Stimulated activated CD8-positive, alpha-beta memory T cell treated with anti-CD3 and anti-CD28 coated beads, Interleukin-15, amount 100 ng/mL, for 48 hours (primary cell): ENCODE measurements at places on chromosomes 6 and 20.

DNA sequence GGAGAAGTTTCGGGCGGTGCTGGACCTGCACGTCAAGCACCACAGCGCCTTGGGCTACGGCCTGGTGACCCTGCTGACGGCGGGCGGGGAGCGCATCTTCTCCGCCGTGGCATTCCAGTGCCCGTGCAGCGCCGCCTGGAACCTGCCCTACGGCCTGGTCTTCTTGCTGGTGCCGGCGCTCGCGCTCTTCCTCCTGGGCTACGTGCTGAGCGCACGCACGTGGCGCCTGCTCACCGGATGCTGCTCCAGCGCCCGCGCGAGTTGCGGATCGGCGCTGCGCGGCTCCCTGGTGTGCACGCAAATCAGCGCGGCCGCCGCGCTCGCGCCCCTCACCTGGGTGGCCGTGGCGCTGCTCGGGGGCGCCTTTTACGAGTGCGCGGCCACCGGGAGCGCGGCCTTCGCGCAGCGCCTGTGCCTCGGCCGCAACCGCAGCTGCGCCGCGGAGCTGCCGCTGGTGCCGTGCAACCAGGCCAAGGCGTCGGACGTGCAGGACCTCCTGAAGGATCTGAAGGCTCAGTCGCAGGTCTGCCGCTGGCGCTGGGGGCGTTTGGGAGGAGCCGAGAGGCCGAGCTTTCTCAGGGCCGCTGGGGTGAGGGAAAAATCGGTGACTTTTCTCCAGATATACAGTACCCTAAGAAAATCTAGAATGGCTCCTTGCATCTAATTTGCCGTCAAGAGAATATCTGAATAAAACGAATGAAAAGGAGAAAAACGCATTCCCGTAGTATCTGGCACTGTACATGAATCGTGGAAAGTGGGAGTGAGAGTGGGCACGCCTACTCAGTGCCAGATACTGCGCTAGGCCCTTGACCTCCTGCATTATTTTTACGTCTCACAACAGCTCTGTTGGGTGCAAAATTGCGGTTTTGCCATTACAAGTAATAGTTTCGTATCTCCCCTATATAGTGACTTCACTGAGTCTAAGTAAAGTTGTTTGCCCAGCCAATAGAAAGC, 1.0 kb downstream of the CALHM6 start:
- peak; percentile 36 for DNase-seq

DNA sequence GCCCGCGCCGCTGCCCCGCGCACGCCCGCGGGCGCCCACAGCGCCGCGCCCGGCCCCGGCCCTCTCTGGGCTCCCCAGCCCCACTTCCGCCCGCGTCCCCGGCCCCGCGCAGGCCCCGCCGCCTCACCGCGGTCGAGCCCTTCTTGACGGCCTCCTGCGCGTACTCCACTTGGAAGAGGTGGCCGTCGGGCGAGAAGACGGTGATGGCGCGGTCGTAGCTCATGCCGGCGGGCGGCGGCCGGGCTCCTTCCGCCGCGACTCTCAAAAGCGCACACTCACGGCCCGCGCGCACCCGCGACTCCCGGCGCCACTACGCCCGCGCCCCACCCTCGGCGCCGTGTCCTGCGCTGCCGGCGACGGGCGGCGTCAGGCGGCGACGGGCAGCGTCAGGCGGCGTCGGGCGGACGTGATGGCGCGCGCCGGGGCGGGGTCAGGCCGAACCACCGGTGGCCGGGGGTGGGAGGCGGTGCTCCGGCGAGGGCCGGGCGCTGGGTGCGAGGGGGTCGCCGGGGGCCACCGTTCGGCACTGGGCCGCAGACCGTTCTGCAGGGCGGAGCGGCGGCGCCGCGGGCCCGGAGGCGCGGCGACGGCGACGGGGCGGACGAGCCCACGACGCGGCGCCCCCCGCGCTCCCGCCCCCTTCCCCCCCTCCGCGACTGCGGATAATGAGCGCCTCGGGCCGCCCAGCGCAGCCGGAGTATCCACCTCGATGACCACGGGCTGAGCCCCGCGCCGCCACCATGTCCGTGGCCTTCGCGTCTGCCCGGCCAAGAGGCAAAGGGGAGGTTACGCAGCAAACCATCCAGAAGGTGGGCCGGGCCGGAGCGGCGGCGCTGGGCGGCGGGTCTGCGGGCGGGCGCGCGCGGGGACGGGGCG, at the start of the genes PSMA7 and SS18L1:
TSS of gene PSMA7 (minus strand) at position 314 of the 876 bp plus-strand sequence. CDS start at position 223, 91 bp downstream.
TSS of gene SS18L1 (plus strand) at position 689 of the 876 bp plus-strand sequence. CDS start at position 741, 52 bp downstream.
- peak; percentile 75 for DNase-seq

GRCh38 chr6:21533678-21534077, 59.9 kb upstream of the SOX4 start:
- DNase-seq, result no peak

DNA sequence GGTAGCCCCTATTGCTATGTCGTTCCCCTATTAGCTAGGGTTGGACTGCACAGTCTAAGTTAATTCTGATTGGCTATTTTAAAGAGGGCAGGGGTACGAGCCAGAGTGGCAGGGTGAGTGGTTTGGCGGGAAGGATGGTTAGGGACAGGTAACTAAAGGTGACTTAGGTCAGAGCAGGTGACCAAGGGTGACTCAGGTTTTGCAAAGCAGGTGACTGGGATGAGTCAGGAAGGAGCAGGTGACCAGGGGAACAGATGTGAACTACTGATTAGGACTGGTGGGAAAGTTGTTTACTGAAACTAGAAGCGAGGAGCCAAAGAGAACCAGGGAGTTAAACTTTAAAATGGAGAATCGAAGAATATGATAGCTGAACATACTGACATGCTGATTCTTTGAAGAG, 295.2 kb downstream of the GJA1 start:
- no peak for DNase-seq

DNA sequence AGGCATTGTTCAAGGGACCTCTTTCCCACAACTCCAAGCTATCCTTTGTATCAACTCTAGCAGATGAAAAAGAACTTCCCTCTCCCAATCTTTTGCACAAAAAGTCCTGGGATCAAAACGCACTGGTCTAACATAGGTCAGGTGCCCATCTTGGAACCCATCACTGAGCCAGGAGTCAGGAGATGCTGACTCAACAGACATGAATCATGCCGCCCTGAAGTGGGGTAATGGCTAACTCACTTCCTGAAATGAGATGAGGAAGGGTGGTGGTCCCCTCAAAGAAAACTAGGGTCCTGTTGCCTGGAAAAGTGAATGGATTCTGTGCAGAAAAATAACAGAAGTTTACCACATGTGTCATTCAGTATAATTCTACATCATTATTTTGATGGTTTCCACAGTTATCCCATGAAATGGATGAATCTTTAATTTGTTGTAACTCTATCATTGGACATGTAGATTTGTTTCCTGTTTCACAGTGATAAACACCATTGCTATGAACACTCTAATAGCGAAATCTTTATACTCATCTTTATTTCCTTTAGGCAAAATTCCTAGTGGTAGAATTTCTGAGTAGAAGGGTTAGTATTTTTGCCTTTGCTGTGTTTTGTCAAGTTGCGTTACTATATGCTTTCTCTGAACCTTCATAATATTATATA, 151.3 kb downstream of the SLC16A10 start:
- no peak for DNase-seq

DNA sequence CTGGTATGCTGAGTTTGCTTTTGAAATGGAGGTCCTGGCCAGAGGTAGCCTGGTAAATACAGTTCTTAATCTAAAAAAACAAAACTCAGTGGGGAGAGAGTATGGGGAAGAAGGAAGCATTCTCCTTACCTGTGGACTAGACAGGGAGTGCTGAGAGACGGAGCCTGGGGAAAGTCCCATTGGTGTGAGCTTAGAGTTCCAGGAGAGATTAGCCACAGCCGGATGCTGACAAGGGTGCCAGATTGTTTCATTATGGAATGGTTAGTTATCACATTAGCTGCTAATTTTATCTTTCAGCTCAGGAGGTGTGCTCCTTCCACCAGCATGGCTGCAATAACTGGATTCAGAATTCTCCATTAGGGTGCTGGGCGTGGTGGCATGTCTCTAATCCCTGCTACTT, 75.9 kb downstream of the RREB1 start:
- DNase-seq, result no peak

- no peak for DNase-seq
Observed at GRCh38 chr6:55601120-55601519, 22.1 kb upstream of the HMGCLL1 start.

- no peak for DNase-seq
Observed at GRCh38 chr20:20823476-20823881, 111.0 kb upstream of the RALGAPA2 start.

GRCh38 chr6:129659590-129660345, 50.2 kb downstream of the ARHGAP18 start:
- no peak for DNase-seq

GRCh38 chr6:91713911-91714310, 1127.0 kb upstream of the MAP3K7 start:
- DNase-seq, result no peak

GRCh38 chr20:50663095-50663821, 28.1 kb downstream of the RIPOR3 start:
- no peak for DNase-seq

DNA sequence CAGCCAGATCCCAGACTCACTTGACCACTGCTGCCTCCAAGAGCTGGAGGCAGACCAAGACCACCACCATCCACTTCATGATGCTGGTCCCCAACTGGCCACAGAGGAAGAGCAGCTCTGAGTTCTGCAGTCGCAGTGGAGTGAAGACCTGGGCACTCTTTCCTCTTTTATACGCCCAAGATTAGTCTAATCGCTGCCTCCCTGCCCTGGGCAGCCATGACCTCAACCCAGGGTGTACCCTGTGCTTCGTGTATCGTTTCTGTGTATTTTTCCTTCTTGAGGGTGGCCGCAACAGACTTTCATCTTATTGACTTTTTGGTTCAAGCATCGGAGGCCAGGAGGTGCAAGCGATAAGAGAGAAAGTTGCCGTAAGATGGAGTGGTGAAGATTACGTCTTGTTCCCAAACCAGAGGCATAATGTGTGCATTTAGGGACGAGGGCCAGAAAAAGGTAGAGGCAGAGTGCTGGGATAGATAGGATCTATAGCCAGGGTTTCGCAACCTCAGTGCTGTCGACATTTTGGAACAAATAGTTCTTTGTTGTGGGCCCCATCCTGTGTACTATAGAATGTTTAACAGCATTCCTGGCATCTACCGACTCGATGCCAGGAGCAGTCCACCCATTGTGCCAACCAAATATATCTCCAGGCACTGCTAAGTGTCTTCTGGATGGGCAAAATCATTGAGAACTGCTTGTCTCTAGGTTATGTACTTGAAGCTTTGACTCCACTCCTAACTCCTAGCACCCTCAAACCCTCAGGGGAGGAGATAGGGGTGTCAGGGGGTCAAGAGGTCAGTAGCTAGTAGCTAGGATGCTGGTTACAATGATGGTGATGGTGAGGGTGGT, at the start of gene PGC:
TSS of gene PGC (minus strand) at position 142 of the 846 bp plus-strand sequence. CDS start at position 79, 63 bp downstream.
- DNase-seq, result no peak

- DNase-seq, result peak; percentile 2
Observed at GRCh38 chr20:60137657-60138245, 179.5 kb downstream of the CDH26 start.

- DNase-seq, result no peak
Observed at GRCh38 chr20:34892671-34893070, 16.3 kb downstream of the ACSS2 start.

DNA sequence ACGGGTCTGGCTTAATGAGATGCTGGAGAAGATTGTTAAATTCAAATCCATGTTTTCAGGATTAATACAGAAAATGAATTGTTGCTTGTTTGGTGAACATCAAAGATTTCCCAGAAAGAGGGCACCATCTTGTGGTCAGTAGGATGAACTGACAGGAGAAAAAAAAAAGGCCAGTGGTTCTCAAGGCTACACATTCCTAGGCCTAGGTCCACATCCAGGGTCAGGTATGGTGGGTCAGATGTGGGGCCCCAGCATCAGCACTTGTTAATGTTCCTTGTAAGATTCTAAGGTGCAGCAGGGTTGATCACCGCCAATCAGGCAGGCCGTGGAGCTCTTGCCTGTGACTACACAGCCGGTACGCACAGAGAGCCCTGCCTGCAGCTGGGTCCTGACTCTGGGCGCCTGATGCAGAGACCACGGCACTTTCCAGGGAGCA, 34.0 kb upstream of the FOXO3 start:
- DNase-seq, result no peak

GRCh38 chr6:76992553-76992952, 470.7 kb downstream of the HTR1B start:
- DNase-seq, result no peak

GRCh38 chr20:39049148-39049547, 87.0 kb downstream of the DHX35 start:
- DNase-seq, result no peak

GRCh38 chr20:39822667-39823066, 860.5 kb downstream of the DHX35 start:
- no peak for DNase-seq

GRCh38 chr20:52432740-52433139, 241.2 kb upstream of the ZFP64 start:
- DNase-seq, result no peak

DNA sequence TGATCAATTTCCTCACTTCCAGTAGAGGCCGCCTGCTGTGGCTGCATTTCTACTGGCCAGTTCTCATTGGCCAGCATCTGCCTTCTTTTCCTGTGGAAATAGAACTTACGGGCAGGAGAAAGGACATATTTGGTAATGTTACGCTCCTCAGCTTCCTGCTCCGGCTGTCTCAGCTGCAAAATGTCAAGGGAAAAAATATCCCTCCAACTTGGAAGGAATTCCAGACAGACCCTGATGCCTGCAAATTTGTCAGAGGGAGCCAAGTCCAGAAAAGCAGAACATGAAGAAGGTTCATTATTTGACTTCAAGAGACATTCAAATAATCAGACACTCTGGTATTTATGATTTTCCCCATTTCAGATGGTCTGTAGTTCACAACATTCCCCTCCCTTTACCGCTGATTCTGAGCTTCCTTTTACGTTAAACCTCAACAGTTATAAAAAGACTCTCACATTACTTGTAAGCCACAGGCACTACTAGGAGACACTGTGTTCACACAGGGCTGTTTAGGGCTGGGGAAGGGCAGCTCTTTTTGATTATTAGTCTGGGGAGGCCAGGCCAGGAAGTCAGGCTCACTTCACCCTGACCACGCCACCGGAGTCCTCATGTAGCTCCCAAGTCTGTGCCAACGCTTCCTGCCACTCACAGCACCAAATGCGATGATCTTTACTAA, 179.6 kb upstream of the CCN2 start:
- no peak for DNase-seq
